ENCODE measurements at places on chromosomes 6 and 20.

DNA sequence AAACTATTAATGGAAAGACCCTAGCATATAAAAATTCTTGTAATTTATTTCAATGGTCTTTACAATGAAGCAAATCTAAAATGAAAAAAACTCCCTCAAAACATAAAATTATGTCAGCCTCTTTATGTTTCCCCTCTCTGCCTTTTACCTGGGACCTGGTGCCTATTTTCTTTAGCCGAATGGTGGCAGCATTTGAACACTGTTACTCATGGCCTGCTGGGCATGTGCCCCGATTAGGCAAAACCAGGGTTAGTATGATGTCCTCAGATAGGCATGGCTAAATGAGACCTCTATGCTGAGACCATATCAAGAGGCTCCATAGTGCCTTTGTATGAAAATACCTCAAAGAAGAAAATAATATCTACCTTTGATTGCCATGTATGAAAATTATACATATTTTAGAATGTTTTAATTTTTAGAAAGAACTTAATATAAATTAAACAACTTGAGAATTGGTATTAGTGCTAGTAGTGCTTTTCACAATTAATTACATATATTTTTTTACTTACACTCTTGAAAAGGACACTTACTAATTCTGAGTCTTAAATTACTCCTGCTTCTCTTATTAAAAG lies 22.5 kb upstream of the C6orf58 start:
- DNase-seq = no peak

- DNase-seq = no peak
Measured at GRCh38 chr6:38183856-38184584, 364.5 kb downstream of the ZFAND3 start.

- DNase-seq = no peak
Measured at GRCh38 chr6:134457941-134458340, 140.0 kb upstream of the SGK1 start.

GRCh38 chr6:32149092-32149755 lies 2.5 kb downstream of the PRRT1 start:
- DNase-seq = no peak

DNA sequence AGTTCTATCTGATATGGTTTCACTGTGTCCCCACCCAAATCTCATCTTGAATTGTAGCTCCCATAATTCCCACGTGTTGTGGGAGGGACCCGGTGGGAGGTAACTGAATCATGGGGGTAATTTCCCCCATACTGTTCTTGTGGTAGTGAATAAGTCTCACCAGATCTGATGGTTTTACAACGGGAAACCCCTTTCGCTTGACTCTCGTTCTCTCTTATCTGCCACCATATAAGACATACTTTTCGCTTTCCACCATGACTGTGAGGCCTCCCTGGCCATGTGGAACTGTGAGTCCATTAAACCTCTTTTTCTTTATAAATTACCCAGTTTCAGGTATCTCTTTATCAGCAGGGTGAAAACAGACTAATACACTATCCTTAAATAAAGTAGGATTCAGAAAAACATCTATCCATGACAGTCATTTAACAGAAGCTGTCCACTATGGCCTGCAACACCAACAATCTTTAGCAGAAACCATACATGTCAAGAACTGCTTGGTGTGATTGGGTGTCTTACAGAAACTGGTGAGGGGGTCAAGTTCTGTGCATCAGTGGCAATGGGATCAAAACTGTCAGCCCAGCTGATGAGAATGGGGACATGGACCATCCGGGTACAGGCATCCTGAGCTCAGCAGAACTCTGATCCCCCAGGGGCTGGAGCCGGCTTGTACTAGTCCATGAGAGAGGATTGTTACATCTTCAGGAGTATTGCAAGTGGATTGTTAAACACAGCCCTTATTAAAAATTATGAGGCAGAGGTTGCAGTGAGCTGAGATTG lies 59.2 kb downstream of the SCML4 start:
- DNase-seq = no peak

- no peak for DNase-seq
Measured at GRCh38 chr20:16132036-16132798, 441.0 kb downstream of the KIF16B start.

DNA sequence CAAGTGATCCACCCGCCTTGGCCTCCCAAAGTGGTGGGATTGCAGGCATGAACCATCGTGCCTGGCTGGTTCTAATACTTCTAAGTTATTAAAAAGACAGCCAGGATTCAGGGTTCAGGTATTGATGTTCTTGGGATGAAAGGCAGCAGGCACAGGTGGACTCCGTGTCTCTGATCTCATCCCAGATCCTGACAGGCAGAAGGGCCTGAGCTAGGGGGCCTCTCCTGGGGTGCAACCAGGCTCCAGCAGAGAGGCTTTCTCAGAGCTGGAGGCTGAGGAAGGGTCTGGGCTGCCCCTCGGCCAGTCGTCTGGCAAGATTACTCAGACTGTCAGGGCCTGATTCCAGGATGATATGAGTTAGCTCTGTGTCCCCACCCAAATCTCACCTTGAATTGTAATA lies 106.3 kb downstream of the SCML4 start:
- no peak for DNase-seq

- DNase-seq = no peak
Measured at GRCh38 chr6:14919038-14919670, 326.7 kb upstream of the JARID2 start.

- DNase-seq = no peak
Measured at GRCh38 chr6:93779086-93779841, 359.9 kb upstream of the EPHA7 start.

DNA sequence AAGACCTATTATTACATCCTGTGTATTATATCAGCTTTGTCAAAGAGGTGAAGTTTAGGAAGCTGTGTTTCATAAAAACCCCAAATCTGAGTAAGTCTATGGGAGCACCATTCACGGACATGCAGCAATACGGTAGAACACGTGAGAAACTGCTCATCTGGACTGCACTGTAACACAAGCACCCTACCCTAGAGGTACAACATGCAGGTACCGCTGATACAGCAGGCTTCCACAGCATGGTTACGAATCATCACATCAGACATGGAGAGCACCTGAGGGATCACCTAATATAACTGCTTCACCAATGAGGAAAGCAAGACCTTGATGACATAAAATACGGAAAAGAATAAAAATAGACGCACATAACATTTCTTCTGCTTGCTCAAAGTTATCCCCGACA lies 96.7 kb downstream of the GMDS start:
- DNase-seq = no peak

DNA sequence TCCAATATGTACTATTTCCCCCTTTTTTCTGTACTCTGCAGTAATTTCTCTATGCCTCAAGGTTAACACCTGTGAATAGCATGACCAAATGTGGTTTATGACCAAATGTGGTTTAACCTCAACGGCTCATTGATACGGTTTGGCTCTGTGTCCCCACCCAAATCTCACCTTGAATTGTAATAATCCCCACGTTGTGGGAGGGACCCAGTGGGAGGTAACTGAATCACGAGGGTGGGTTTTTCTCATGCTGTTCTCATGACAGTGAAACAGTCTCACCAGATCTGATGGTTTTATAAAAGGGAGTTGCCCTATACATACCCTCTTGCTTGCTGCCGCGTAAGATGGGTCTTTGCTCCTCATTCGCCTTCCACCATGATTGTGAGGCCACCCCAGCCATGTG lies 18.7 kb downstream of the DEK start:
- DNase-seq = no peak

DNA sequence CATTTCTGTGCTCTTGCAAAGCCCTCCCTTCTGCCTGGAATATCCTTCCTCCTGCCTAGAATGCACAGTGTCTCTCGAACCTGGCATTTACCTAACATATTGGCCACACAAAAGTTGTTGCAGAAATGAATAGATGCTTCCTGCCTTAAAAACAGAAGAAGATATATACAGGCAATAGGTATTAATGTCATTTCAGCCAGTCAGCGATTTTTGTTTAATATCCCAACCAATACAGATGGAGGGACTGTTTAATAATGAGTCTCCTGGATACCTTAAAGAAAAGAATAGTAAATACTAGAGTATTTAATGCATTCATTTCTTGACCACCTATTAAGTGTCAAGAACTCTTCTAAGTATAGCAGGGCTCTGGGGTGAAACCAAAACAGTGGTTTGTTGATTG lies 70.3 kb downstream of the MBOAT1 start:
- no peak for DNase-seq

DNA sequence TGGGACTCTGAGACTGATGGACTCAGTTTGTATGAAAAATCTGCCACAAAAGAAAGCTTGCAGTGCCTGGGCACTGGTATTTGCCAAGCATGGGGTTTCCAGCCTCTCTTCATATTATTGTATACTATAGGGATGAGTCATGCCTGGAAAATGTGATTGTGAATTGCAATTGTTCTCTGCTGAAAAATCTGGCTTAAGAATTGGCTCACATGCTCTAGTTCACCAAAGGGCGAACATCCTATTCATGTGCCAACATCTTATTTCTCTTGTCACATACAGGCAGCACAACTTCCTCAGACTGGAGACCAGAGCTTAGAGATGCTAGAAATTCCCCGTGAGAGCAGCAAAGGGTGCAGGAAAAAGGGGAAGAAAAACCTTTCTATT lies 103.6 kb upstream of the KCNK16 start:
- DNase-seq = no peak

DNA sequence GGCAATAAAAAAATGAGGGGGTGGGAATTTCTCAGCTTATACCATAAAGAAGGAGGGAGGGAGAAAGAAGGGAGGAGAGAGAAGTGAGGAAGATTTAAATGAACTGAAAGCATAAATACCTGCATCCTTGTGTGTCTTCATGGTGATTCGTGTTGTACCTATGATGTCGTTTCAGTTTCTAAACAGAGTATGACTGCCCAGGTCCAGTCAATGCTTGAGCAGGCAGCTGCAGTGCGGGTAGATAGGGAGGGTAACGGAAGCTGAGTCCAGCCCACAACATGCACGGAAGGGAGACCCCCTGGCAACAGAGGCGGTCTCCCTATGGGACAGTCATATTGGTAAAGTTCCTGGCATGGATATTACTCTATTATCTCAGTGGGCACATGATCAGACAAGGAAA lies 184.5 kb downstream of the KIF16B start:
- DNase-seq = no peak

DNA sequence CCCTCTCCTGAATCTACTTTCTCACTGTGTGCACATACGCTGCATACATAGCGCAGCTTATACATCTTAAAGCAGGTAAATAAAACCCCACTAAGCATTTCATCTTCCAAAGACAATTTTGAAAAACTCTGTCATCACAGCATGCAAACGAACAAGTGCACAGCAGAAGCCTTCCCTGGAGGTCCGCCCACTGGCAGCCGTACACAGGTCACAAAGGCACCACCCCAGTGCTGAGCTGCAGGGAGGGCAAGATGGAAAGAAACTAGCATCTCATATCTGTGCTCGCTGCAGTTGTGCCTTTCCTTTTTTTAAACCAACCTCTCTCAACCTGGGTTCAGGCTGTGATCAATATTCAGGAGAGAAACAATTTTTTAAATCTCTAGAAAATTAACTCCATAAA lies 73.3 kb downstream of the HUS1B start:
- DNase-seq = no peak

GRCh38 chr6:93474733-93475179 lies 55.4 kb upstream of the EPHA7 start:
- DNase-seq = no peak

DNA sequence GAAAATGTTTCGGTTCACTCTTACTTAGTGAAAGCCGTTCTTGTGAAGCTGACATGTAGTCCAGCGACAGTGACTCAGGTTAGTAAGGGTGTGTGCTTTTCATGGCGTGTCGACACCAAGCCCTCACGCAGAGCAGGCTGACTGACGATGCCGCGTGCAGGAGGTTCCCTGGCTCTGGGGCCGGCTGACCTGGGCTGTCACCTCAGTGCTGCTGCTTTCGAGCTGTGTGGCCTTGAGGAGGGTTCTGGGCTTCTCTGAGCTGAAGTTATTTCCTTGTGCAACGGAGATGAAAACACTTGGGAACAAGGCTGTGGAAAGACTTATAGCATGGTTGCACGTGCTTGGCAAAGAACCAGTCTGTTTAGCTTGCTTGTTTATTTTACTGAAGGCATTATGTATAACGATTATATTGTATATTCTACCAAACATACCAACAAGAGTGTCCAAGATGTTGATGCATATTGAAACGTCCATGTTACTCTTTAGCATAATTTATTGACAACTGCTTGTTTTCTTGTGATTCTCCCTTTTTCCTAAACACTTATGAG lies 59.2 kb downstream of the PHACTR3 start:
- no peak for DNase-seq

GRCh38 chr20:36501367-36502006 lies 39.8 kb upstream of the MYL9 start:
- DNase-seq = no peak

DNA sequence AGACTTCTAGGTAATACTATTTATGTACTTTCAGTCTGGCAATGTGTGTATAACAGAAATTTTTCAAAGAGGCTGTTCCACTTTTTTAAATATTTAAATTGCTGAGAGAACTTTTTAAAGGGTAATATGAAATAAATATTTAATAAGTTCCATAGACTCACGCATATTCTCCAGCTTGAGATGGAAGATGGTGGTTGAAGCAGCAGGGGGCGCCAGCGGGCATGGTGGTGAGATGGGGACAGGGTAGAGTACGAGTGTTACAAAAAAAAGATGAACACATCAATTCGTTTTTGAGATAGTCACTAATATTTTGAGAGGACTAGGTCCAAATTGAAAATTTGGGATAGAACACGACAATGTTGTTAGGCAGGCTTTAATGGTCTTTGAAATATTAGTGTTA lies 68.4 kb downstream of the RSPO3 start:
- peak; percentile 41 for DNase-seq

GRCh38 chr6:131549811-131550210 lies 23.2 kb upstream of the ARG1 start:
- DNase-seq = no peak

GRCh38 chr20:17902531-17903083 lies 66.0 kb downstream of the SNX5 start:
- no peak for DNase-seq

- no peak for DNase-seq
Measured at GRCh38 chr6:15364401-15365037, 118.7 kb downstream of the JARID2 start.

- DNase-seq = peak; percentile 49
Measured at GRCh38 chr20:63978319-63979228, 868 bp downstream of the SAMD10 start.

- DNase-seq = no peak
Measured at GRCh38 chr6:166389119-166389518, 6.4 kb upstream of the MPC1 start.

DNA sequence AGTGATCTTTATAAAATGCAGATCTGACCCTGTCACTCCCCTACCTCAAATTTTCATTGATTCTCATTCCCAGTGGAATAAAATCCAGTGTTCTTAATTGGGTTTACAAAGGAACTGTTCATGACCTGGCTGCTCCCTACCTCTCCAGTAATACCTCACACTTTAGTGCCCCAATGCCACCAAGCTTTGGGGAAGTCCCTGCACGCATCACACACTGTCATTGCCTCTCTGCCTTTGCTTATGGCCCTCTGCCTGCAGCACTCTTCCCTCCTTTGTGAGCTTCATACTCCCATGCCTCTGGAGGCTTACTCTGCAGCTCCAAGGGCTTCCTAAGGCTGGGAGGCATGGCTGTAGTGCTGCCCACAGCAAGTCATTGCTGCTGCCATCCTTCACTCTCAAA lies 57.4 kb downstream of the TMC2 start:
- DNase-seq = no peak

Measured in activated T-cell treated with anti-CD3 and anti-CD28 coated beads for 24 hours (primary cell).